ENCODE measurements at places on chromosomes 5 and 9.

- no peak for DNase-seq
Observed at GRCh38 chr5:80760680-80761079, 105.9 kb upstream of the DHFR start.

- no peak for DNase-seq
Observed at GRCh38 chr9:18490641-18491370, 16.9 kb downstream of the ADAMTSL1 start.

- no peak for DNase-seq
Observed at GRCh38 chr5:37926732-37927131, 86.9 kb upstream of the GDNF start.

GRCh38 chr5:44942524-44943001 lies 133.8 kb downstream of the MRPS30 start:
- DNase-seq: no peak

DNA sequence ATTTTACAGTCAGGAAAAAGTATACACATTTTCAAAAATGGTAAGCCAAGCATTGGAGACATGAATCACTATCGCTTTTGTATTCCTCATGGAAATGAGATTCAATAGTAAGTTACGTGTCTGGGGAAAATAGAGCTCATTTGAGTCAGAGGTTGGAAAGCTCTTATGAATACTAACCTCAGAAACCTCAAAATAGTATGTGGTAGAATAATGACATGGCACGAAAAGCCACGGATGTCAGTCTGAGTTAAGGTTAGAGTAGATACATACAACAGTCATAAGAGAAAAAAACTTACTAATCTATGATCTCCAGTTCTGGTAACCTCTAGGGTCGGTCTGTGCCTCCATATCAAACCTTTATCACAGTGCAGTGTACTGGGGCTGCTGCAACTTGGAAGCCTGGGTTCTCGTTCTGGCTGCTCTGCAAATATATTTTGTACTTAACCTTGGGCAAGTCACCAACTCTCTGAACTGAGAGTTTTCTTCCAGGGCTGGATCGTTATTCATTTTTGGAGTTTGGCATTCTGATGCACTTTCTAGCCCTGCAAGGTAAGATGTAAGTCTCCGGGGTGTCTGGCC lies 31.8 kb downstream of the MAP1B start:
- no peak for DNase-seq

DNA sequence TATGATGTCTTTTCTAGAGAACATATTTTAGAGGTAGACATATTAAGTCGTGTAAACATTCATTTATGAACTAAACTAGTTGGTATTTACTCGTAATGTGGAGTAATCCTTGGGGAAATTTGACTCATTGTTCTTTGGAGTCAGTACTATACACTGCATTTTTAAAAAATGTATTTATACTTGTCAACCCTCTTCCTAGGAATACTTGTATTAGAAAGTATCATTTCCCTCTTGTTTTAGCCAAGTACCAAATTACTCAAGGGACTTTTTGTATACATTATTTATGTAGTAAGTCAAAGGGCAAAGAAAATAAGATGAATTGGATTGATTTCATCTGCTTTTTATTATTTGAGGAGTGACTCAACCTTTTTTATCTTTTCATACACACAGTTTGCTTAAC lies 248.1 kb upstream of the IZUMO3 start:
- no peak for DNase-seq

Measured in OCI-LY7 (cell line).